ENCODE measurements at places on chromosomes 2 and 18.

GRCh38 chr2:59288771-59289170, 1047.6 kb upstream of the FANCL start:
- DNase-seq: no peak

DNA sequence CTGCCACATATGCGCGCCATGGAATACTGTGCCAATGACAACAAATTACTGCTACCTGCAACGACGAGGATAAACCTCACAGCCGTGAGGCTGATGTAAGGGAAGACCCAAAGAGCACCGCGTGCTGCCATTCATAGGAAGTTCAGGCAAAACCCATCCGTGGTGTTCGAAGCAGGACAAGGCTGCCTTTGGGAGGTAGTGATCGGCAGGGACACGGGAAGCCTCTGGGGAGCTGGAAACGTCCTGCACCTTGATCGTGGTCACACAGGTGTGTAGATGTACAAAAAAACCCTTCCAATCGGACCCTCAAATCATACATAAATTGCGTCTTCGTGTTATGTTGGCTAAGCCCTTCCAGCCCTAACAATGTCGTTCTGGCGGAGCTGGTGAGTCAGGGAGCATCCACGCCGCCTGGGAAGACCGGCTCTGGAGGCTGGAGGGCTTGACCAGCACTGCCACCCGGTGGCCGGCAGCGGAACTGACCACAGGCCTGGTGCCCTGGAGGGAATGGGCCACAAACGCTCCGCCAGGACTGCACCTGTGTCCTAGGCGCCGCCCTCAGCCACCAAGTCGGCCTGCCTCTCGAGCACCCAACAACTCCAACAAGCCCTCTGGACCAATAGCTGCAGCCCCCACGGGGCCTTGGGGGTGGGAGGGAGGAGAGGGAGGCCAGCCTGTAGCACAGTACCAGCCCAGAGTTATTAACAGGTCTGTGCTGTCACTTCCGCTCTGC, 4.1 kb upstream of the NEURL3 start:
- DNase-seq: peak; percentile 26

DNA sequence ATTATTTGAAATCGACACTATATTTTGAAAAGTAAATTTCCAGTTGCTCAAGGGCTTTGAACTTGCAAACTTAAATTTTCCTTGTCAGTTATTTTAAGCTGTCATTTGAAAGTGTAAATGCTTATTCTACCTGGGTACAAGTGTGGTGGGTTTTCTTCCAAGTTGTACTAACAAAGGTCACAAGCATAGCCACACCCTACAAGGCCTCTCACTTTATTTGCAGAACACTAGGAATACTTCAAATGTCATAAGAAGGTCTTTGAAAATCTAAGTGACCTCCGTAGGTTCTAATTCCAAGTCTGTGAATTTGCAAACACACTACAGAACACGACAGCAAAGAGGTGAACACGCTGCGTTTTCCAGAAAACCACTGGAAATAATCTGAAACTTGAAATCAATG, 9.3 kb upstream of the RMDN2 start:
- no peak for DNase-seq

GRCh38 chr2:201926067-201926466, 107.6 kb upstream of the FZD7 start:
- DNase-seq: no peak

DNA sequence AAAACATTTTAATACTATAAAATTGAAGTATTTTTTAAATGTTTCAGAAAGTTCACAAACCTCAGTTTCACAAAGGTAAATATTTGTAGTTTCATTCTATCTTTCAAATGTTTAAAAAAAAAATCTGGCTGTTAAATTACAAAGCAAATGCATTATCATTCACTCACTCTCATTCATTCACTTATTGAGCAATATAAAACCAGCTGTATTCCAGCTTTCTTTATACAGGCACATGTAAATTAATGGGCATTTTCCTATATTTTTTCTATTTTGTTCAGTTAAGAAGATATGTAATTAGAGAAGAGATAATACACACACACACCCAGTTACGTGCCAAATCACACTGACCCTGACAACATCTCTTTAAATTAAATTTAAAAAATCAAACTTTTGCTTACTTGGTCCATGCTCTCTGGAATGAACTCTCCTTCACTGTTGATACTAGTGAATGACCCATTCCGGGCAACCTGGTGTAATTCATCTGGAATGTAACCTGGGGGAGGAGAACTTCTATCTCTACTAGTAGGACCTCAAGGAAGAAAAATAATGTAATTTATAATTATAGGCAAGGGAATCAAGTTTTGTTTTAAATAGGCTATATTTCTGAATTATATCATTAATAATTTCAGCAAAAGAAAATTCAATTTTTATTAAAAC, 32.5 kb upstream of the ERCC3 start:
- DNase-seq: no peak

DNA sequence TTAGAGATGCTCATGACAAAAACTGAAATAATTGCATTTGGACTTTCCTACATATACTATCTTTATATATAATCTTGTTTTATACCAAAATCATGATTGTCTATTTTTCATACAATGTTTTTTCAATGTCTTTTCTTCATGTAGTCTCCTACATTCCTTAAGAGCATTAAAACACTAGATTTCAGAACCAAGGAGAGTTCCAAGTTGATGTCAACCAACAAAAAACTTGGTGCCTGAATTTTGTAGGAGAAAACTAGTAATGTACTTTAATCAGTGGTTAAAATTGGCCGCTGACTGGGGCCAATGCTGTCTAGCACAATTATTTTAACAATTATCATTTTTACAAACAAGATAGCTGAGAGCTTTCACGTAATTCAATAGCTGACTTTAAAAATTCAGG, 678.8 kb downstream of the DCC start:
- DNase-seq: no peak

DNA sequence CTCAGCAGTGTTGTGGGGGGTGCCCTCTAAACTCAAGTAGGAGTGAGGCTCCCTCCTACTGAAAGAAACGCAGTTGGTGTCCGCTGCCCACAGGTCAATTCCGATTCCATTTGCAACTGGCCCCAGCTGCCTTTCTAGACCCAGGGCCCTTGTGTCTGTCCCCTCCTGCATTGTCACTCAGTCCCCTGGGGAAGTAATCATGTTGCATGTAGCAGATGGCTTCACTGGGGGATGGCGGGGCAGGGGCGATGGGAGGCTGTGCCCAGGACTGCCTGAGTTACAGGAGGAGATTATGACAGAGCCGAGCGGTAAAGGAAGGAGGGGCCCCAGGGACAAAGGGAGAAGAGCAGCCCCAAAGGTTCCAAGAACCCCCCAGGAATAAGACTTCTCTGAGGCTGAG, 62.5 kb upstream of the SH3RF3 start:
- no peak for DNase-seq

DNA sequence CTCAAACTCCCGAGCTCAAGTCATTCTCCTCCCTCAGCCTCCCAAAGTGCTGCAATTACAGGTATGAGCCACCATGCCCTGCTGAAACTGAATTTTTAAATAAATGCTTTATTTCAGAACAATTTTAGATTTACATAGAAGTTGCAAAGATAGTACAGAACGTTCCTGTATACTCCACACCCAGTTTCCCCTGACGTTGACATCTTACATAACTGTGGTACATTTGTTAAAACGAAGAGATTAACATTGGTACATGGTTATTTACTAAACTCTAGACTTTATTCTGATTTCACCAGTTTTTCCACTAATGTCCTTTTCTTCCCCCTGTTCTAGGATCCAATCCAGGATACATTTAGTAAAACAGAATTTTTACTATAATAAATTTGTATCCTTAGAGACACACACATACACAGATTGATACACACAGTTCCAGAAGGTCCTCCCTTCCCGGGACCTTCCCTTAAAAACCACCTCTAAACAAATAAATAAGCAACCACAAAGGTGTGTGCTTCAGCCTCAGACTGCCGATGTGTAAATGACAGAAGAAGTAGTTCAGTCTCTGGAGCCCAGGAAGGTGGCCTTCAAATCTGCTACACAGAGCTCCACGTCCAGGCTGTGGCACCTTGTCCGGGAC, 6.9 kb downstream of the NEU2 start:
- DNase-seq: no peak

DNA sequence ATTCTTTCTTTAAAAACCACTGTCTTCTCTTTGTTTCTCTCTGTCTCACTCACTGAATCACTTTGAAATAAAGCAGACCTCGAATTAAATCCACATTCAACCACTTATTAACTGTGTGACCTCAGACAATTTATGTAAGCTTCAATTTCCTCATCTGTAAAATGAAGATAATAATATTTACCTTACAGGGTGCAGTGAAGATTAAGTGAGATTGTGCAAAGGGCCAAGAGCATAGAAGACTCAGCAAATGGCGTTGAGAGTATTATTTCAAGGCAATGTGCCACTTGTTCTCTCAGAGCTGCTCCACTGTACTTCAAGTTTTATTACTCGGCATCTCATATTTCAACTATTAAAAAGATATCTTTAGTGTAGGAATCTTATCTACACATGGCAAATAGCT, 454.2 kb upstream of the HNRNPA3 start:
- DNase-seq: no peak

DNA sequence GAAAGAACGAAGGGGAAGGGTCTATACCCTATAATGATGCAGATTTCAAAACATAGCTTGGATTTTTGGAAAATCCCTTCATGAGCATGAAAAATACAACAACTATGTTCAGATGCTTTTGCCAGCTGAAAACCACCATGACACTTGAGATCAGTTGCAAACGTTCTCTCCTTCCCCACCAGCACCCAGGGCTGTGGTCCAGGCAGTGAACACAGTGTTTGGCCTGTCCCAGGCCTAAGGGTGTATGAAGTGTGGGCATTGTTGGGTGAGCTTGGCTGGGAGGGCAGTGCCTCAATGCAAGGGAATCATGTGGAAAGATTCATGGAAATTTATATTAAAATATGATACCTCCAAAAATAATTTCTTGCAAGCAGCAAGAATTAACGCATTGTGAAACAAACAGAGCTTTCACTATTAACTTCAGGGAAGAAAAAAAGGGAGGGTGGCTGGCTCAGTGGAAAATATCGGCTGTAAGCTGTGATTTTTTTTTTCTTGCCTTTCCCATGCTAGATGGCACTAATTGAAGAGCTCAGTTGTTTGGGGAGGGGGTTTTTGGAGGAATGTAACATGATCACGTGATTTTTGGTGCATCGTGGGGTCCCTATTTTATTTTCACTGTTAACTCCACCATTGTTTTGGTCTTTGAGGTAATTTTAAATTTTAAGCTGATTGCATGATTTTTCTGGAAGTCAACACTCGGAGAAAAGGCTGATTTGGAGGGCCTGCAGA, 52.0 kb downstream of the CDC42EP3 start:
- DNase-seq: no peak
